Activated T-helper 1 cell treated with anti-CD3 and anti-CD28 coated beads, Interleukin-12 subunit alpha, Interleukin-12 subunit beta, Interleukin-2, Interleukin-4 antibody, amounts not matched to agents 30 ng/mL and 10 ng/mL and 1 ng/mL, durations not matched to agents 14 hours and 24 hours and 36 hours (primary cell): ENCODE measurements at places on chromosomes 6 and 20. TPM values are rescaled to one million over a fixed set of nuclear protein-coding genes. Genes with fewer than 3 reads are reported as not detected.

Gene TAPBP
- total RNA-seq = 264 and 265 TPM in 2 replicates

Gene PACRG
- 0.36 TPM in 1 of 2 replicates, not detected in the other for total RNA-seq

- no peak for DNase-seq
- no peaks in the 10 kb centered on the region for H3K27me3 ChIP-seq
- H3K4me3 ChIP-seq = no peak overlapping the region
- H3K36me3 ChIP-seq = peaks cover 7% of the 10 kb centered on the region
Measured at GRCh38 chr6:129486327-129486726, 223.7 kb downstream of the ARHGAP18 start.

DNA sequence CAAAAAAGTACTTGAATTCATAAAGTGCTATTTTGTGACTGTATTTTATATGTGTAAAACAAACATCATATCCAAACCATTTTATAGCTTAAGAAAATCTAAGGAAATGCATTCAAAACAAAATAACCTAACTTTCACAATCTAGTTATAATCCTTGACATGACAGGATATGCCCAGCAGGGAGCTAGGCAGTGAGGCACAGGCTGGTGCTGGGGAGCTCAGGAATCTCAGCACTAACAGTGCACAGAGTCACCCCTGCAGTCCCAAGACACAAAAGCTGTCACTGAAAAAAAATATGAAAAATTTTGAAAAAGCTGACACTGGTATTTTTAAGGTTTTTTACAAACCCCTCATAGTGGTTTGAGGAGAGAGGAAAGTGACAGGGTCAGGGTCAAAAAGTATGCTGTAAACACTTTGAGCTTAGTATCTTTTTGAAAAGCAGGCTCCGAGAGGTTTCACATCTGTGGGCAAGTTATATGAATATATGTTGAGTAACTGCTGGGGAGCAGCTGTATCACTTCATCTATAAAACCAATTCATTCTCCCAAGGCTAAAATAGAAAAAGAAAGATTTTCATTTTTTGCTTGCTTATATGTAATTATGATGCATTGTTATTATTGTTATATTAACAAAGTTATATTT is 24.1 kb downstream of the LGSN start:
- H3K27me3 ChIP-seq = no peaks in the 10 kb centered on the region
- H3K4me1 ChIP-seq = no peaks in the 10 kb centered on the region
- H3K4me3 ChIP-seq = no peak overlapping the region
- DNase-seq = no peak
- no peak overlapping the region for H3K27ac ChIP-seq

DNA sequence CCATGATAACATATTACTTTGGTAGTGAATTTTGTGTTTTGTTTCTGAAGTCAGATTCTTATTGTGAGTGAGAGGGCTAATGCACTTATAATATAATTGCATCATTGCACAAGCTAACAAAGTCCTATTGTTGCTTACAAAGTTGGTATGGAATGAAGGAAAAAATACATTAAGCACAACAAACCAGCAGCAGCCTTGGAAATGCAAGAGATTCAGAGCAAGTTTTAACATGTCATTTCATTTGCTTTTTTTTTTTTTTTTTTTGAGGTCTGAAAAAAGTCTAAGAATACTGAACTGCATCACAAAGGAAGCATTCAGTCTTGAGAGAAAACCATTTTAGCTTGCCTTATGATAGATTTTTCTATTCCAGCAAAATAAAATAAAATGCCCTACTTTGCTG is 57.6 kb downstream of the PLCB4 start:
- no peaks in the 10 kb centered on the region for H3K36me3 ChIP-seq
- no peak overlapping the region for H3K27ac ChIP-seq
- no peak overlapping the region for H3K4me3 ChIP-seq
- DNase-seq = no peak
- H3K27me3 ChIP-seq = no peaks in the 10 kb centered on the region

- DNase-seq = no peak
- no peaks in the 10 kb centered on the region for H3K36me3 ChIP-seq
- no peak overlapping the region for H3K4me3 ChIP-seq
- H3K4me1 ChIP-seq = peaks cover 7% of the 10 kb centered on the region
- H3K27me3 ChIP-seq = peaks cover 14% of the 10 kb centered on the region
- H3K27ac ChIP-seq = no peak overlapping the region
Measured at GRCh38 chr20:16580147-16580546, 6.9 kb upstream of the KIF16B start.

- H3K4me3 ChIP-seq = peak overlapping the region; percentile 99
- H3K4me1 ChIP-seq = peaks cover 59% of the 10 kb centered on the region
- H3K36me3 ChIP-seq = peaks cover 8% of the 10 kb centered on the region
- peaks cover 2% of the 10 kb centered on the region for H3K27me3 ChIP-seq
- peak overlapping the region; percentile 97 for H3K27ac ChIP-seq
Measured at GRCh38 chr6:49463612-49463967, 420 bp downstream of the CENPQ start.

DNA sequence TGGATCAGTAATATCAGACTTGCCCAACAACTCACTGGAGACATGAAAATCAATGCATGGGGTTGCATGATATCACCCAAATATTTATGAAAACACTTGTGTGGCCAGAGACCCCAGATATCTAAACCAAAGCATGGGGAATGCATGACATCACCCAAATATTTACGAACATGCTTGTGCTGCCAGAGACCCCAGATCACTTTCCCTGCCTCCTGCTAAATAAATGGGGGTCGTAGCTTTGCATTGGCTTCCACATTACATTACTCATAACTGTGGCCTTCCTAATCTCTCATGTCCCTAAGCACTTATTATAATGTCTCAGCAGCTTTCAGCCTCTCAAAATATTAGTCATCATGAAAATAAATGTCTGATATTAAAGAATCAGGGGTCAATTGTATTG is 838.0 kb upstream of the DEFB115 start:
- DNase-seq = no peak
- H3K36me3 ChIP-seq = no peaks in the 10 kb centered on the region
- H3K27me3 ChIP-seq = no peaks in the 10 kb centered on the region
- no peaks in the 10 kb centered on the region for H3K4me1 ChIP-seq
- no peak overlapping the region for H3K27ac ChIP-seq
- no peak overlapping the region for H3K4me3 ChIP-seq

GRCh38 chr20:62548471-62548870 is 72.7 kb upstream of the GATA5 start:
- H3K4me3 ChIP-seq = no peak overlapping the region
- H3K36me3 ChIP-seq = peaks cover 1% of the 10 kb centered on the region
- peaks cover 17% of the 10 kb centered on the region for H3K27me3 ChIP-seq
- H3K4me1 ChIP-seq = no peaks in the 10 kb centered on the region
- DNase-seq = no peak
- no peak overlapping the region for H3K27ac ChIP-seq

GRCh38 chr6:17964633-17965032 is 22.8 kb downstream of the KIF13A start:
- no peaks in the 10 kb centered on the region for H3K36me3 ChIP-seq
- H3K4me1 ChIP-seq = no peaks in the 10 kb centered on the region
- no peak overlapping the region for H3K4me3 ChIP-seq

Gene GMPR
- 0.96 and 1.2 TPM in 2 replicates for total RNA-seq

Gene AARS2
- total RNA-seq = 22.2 and 23.0 TPM in 2 replicates

- no peak overlapping the region for H3K4me3 ChIP-seq
- no peak for DNase-seq
- no peaks in the 10 kb centered on the region for H3K36me3 ChIP-seq
- peaks cover 4% of the 10 kb centered on the region for H3K27me3 ChIP-seq
- H3K27ac ChIP-seq = no peak overlapping the region
- peaks cover 10% of the 10 kb centered on the region for H3K4me1 ChIP-seq
Measured at GRCh38 chr6:81769824-81770223, 17.3 kb upstream of the TENT5A start.

DNA sequence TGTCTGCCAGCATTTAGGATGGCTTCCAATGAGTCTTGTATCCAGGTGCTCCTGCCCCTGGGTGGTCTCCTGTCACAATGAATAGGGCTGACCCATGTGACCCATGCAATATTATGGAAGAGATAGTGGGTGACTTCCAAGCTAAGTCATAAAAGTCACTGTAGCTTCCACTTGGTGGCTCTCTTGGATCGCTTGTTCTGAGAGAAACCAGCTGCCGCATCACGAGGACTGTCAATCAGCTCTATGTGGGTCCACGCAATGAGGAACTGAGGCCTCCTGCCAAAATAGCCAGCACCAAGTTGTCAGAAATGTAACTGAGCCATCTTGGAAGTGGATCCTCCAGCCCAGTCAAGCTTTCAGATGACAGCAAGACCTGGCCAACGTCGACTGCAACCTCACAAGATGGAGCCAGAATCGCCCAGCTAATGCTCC is 14.9 kb upstream of the MATN4 start:
- H3K36me3 ChIP-seq = peaks cover 23% of the 10 kb centered on the region
- H3K27me3 ChIP-seq = no peaks in the 10 kb centered on the region
- no peak for DNase-seq
- H3K4me3 ChIP-seq = no peak overlapping the region
- no peak overlapping the region for H3K27ac ChIP-seq

GRCh38 chr20:62703853-62704228 is 4.8 kb upstream of the NTSR1 start:
- peaks cover 24% of the 10 kb centered on the region for H3K27me3 ChIP-seq
- no peak overlapping the region for H3K4me3 ChIP-seq
- no peaks in the 10 kb centered on the region for H3K4me1 ChIP-seq
- no peak for DNase-seq

- H3K36me3 ChIP-seq = no peaks in the 10 kb centered on the region
- H3K4me1 ChIP-seq = peaks cover 8% of the 10 kb centered on the region
- no peak overlapping the region for H3K4me3 ChIP-seq
- H3K27ac ChIP-seq = no peak overlapping the region
Measured at GRCh38 chr6:168333039-168333438, 13.5 kb upstream of the DACT2 start.

GRCh38 chr6:28208111-28208659 is 16.9 kb upstream of the ZSCAN9 start:
- H3K36me3 ChIP-seq = peaks cover 2% of the 10 kb centered on the region
- no peak overlapping the region for H3K27ac ChIP-seq
- DNase-seq = no peak

DNA sequence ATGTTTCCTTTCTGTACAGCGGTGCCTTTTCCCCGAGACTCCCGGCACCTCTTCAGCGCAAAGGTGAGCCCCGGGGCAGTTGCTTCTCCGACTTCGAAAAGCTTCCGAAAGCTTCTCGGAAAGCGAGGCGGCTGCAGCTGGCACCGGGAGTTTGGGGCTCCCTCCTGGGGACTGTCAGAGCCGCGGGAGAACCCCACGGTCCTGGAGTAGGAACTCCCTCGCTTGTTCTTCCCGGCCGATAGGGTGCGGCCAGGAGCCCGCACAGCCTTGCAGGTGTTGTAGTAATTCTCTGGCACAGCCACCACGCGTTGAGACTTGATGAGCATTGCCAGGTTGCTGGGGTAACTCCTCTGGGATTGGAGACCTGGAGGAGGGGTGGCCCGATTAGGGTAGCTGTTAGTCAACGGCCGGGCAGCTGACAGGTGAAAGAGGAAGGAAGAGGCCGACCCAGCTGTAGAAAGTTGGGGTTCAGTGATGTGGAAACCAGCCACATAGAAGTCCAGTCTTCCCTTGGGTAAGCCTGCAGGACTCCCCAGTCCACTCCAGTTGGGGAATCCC is 721 bp downstream of the KDM1B start:
- H3K4me3 ChIP-seq = peak overlapping the region; percentile 92
- peaks cover 9% of the 10 kb centered on the region for H3K36me3 ChIP-seq
- H3K27me3 ChIP-seq = peaks cover 9% of the 10 kb centered on the region
- H3K27ac ChIP-seq = peak overlapping the region; percentile 67

- peaks cover 5% of the 10 kb centered on the region for H3K4me1 ChIP-seq
- H3K27ac ChIP-seq = no peak overlapping the region
- H3K36me3 ChIP-seq = no peaks in the 10 kb centered on the region
- no peak for DNase-seq
- H3K27me3 ChIP-seq = peaks cover 41% of the 10 kb centered on the region
- H3K4me3 ChIP-seq = no peak overlapping the region
Measured at GRCh38 chr6:169252505-169253189, 999 bp downstream of the THBS2 start.

DNA sequence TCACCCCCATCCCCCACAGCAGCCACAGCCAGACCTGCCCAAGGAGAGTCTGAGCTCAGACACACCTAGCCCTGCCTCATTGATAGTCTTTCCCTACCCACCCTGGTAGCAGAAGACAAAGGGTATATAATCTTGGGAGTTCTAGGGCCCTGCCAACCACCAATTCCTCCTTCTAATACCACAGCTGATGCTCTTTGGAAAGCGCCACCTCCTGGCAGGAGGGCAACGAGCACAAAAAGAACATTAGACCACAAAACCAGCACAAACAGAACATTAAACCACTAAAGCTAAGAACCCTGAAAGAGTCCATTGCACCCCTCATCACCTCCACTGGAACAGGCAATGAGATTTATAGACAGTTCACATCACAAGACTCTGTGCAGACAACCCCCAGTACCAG is 195.8 kb upstream of the FUT9 start:
- H3K4me1 ChIP-seq = no peaks in the 10 kb centered on the region
- no peak for DNase-seq
- H3K36me3 ChIP-seq = no peaks in the 10 kb centered on the region
- H3K4me3 ChIP-seq = no peak overlapping the region
- H3K27ac ChIP-seq = no peak overlapping the region

DNA sequence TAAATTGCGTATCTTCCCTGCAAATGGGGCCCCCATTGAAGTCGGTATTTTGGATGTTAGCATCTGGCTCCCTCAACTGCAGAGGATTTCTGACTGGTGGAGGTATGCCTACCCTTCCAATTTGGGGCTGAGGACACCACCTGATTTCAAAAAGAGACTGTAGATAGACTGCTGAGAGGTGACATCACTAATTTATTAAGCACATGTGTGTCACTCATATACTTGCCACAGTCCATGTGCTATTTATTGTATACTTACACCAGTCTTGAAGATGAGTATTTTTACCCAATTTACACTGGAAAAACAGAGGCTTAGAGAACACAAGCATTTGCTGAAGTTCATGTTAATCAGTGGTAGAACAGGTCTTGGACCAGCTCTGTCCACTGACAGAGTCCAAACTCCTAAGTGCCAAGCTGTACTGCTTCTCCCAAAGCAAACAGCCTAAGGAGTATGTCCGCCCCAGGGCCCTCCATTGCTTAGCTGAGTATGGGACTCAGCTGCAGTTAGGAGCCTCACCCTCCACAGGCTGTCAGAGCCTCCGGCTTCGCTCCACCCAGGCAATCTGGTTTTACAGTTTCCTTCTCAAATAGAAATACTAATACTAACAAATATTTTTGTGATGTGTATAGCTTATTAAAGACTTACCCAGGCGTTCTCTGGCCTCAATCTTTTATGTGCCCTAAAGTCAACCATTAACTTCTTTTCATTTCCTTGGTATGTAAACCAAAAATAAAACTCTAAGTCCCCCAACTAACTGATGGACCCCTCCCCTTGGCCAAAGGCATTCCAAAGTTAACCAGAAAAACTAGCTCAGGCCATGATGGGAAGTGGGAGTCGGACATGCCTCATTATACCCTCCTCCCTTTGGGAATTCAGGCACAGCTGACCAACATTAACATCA is 17.5 kb downstream of the RIN2 start:
- H3K27ac ChIP-seq = no peak overlapping the region
- DNase-seq = no peak
- H3K27me3 ChIP-seq = peaks cover 2% of the 10 kb centered on the region
- no peaks in the 10 kb centered on the region for H3K4me1 ChIP-seq
